ENCODE measurements at places on chromosomes 2 and 18. TPM values are rescaled to one million over a fixed set of nuclear protein-coding genes. Genes with fewer than 3 reads are reported as not detected.

ANKRD62 gene
- total RNA-seq: 0.13 TPM

LHCGR gene
- total RNA-seq: not detected

TMEM200C gene
- 0.85 TPM for total RNA-seq

LAMA1 gene
- total RNA-seq: 8.7 TPM

CCNT2 gene
- total RNA-seq: 49.5 TPM

TNFRSF11A gene
- total RNA-seq: 89.9 TPM

ACTR3 gene
- total RNA-seq: 284 TPM

ANKRD23 gene
- total RNA-seq: 4.7 TPM

CD226 gene
- 0.80 TPM for total RNA-seq

HAAO gene
- 6.0 TPM for total RNA-seq

UGT1A4 gene
- not detected for total RNA-seq

CDCA7 gene
- 13.0 TPM for total RNA-seq

RUFY4 gene
- total RNA-seq: not detected

DNA sequence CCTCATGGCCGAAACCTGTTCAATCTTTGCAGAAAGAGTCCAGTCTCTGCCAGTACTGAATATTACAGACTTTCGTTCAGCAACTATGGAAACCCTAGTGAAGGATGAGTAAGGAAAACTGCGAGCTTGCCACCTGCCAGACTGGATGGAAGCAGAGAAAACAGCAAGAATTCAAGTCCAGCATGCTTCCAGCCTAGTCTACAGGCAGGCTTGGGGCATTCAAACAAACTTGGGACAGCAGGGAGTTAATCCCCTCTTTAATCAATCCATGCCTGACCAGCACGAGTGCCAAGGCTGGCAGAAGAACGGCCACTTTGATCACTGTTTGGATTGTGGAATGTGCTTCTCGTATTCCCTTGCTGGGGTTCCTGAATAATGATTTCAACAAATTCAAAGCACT, 145.2 kb downstream of the EPHA4 start:
- H3K4me3 ChIP-seq: no peak overlapping the region
- H3K27me3 ChIP-seq: peaks cover 1% of the 10 kb centered on the region
- H3K36me3 ChIP-seq: peaks cover 46% of the 10 kb centered on the region
- DNase-seq: no peak

DNA sequence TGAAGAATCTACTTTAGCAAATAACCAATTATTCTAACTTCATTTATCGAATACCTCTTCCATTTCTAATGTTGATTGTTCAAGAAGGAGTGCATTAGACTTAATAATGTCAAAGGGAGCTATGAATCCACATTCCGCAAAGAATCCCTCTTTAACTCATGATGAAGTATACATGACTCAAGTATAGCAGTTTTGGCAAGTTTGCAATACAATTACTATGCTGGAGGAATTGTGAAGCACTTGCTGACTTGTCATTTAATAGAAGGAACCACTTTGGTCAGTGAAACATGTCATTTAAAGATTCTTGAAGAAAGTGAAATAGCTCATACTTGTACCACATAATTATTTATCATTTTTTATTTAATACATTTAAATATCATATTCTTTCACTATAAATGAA, 125.1 kb downstream of the SLC39A10 start:
- H3K27ac ChIP-seq: no peak overlapping the region
- no peaks in the 10 kb centered on the region for H3K36me3 ChIP-seq
- no peak for DNase-seq
- no peaks in the 10 kb centered on the region for H3K27me3 ChIP-seq
- H3K4me1 ChIP-seq: no peaks in the 10 kb centered on the region

DNA sequence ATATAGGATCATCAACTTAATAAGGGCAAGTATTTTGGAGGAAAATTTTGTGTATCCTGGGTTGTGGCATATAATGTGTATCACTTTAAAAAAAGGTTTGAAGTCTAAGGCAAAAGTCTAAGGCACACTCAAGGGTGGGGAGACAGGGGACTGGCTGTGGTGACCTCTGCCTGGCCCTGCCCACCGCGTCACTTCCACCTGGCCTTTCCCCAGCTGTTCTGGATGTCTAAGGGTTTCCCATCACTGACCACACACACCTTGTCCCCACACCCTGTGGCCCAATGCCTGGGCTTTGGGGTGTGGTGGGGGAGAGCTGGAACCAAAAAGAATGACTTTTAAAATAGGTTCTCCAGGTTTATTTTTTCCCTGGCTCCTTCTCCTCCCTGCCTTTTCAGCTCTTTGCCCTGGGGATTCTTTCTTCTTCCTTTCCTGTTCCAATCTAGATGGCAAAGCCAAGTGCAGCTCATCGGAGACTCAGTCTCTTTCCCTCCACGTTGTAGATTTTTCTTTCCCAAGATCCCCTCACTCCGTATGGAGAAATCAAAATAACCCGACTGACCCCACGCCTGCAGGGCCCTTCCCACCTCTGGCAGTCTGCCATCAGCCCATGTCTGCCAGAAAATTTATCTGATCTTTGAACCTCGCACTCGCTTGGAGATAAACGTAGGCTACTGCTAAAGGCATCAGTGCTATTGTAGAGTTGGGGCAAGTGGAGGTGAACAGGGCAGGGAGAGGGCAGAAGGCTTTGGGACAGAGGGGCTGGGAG, 257.2 kb downstream of the DYSF start:
- no peaks in the 10 kb centered on the region for H3K4me1 ChIP-seq
- H3K4me3 ChIP-seq: no peak overlapping the region
- no peak for DNase-seq
- peaks cover 13% of the 10 kb centered on the region for H3K27me3 ChIP-seq
- no peak overlapping the region for H3K27ac ChIP-seq
- peaks cover 3% of the 10 kb centered on the region for H3K36me3 ChIP-seq

DNA sequence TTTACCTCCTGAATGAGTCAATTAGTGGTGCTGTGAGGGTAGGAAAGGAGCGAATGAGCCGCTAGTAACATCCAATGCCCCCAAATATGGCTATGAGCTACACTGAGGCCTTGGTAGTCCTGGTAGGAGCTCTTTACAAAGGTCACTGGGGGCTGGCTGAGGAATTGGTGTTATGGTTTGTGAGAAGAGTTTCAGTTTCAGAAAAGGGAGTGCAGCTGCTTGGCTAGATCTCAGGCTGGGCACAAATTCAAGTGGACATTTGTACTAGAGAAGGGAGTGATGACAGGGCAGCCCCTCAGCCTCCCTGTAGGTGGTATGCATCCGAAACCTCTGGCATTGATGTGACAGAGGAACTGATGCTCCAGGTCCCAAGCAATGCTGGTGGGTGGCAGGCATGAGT, 13.9 kb upstream of the PAIP2B start:
- H3K27me3 ChIP-seq: peaks cover 4% of the 10 kb centered on the region
- DNase-seq: no peak
- no peak overlapping the region for H3K27ac ChIP-seq

- no peak overlapping the region for H3K4me3 ChIP-seq
- no peak overlapping the region for H3K27ac ChIP-seq
- no peak for DNase-seq
Observed at GRCh38 chr2:134668821-134669220, 50.0 kb downstream of the TMEM163 start.

- no peaks in the 10 kb centered on the region for H3K27me3 ChIP-seq
- H3K4me3 ChIP-seq: no peak overlapping the region
- no peak for DNase-seq
- no peaks in the 10 kb centered on the region for H3K4me1 ChIP-seq
- no peak overlapping the region for H3K27ac ChIP-seq
- H3K36me3 ChIP-seq: no peaks in the 10 kb centered on the region
Observed at GRCh38 chr2:62934517-62934916, 116.1 kb upstream of the OTX1 start.

DNA sequence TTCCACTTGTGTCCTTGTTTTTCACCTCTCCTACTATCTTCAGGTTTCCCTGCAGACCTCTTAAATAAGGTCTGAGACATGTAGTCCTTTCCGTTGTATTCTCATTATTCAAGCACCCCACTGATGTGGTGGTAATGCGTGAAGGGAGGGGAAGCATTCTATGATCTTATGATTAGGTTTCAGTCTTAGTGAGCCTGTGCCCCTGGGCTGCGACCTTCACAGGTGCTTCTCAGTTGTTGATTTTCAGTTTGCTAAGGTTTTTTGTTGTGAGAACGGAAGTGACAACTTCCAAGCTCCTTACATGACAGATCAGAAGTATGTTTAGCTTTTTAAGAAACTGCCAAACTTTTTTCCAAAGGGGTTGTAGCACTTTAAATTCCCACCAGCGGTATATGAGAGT, 41.3 kb downstream of the VPS54 start:
- DNase-seq: no peak
- no peaks in the 10 kb centered on the region for H3K4me1 ChIP-seq
- H3K27me3 ChIP-seq: no peaks in the 10 kb centered on the region
- H3K27ac ChIP-seq: no peak overlapping the region

- H3K4me3 ChIP-seq: no peak overlapping the region
- H3K27ac ChIP-seq: no peak overlapping the region
- H3K36me3 ChIP-seq: peaks cover 23% of the 10 kb centered on the region
- H3K27me3 ChIP-seq: peaks cover 12% of the 10 kb centered on the region
- H3K4me1 ChIP-seq: no peaks in the 10 kb centered on the region
Observed at GRCh38 chr2:235936493-235936892, 231.7 kb downstream of the GBX2 start.

GRCh38 chr2:31318361-31319336, 84.7 kb downstream of the EHD3 start:
- no peak overlapping the region for H3K27ac ChIP-seq
- no peaks in the 10 kb centered on the region for H3K27me3 ChIP-seq
- DNase-seq: no peak
- H3K4me1 ChIP-seq: peaks cover 12% of the 10 kb centered on the region
- H3K4me3 ChIP-seq: no peak overlapping the region

- H3K27me3 ChIP-seq: no peaks in the 10 kb centered on the region
- H3K27ac ChIP-seq: no peak overlapping the region
- no peak overlapping the region for H3K4me3 ChIP-seq
- no peaks in the 10 kb centered on the region for H3K4me1 ChIP-seq
- no peaks in the 10 kb centered on the region for H3K36me3 ChIP-seq
- DNase-seq: no peak
Observed at GRCh38 chr2:159882130-159882745, 84.2 kb upstream of the CD302 start.

- H3K4me3 ChIP-seq: peak overlapping the region; percentile 89
- peaks cover 9% of the 10 kb centered on the region for H3K36me3 ChIP-seq
- H3K4me1 ChIP-seq: peaks cover 71% of the 10 kb centered on the region
- H3K27me3 ChIP-seq: peaks cover 62% of the 10 kb centered on the region
Observed at GRCh38 chr2:222297600-222297935, 1.2 kb downstream of the PAX3 start.

DNA sequence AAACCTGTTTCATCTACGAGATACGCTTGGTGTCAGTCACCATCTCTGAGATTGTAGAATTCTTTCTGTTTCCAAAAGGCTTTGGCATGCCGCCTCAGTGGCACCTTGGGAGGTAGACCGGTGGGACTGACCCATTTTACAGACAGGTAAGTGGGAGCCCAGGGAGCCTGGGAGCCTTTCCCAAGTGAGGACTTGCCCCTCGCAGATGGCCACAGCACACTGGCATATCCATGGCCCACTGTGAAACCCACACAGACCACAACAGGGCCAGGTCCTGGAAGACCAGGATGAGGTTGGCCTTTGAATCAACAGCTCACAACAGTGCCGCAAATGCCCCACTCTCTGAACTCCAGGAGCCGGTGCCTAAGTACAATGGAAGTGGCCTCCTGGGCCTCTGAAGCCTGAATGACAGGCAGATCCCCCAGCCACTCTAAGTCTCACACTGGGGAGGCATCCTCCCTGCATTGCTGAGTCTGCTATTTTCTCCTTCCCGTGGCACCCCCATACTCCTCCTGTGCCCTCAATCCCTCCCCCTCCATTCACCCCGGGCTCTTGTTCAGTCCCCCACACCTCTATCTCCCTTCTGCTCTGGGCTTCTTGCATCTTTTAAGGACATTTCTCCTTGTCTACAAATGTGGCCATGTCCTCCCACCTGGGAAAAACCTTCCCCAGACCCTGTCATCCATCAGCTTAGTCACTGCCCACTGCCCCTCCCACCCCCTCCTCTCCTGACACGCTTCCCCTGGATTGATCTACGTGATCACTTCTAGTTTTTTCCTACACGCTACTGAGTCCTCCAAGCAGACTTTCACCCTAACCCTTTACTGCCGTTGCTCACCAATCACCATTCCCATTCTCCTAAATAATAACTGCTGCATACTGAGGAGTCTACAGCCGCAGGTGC, 26.2 kb downstream of the CENPA start:
- peaks cover 4% of the 10 kb centered on the region for H3K27me3 ChIP-seq
- peaks cover 6% of the 10 kb centered on the region for H3K4me1 ChIP-seq
- no peak overlapping the region for H3K27ac ChIP-seq
- no peak overlapping the region for H3K4me3 ChIP-seq

- H3K4me1 ChIP-seq: peaks cover 26% of the 10 kb centered on the region
- no peak overlapping the region for H3K27ac ChIP-seq
- no peaks in the 10 kb centered on the region for H3K27me3 ChIP-seq
- no peak for DNase-seq
Observed at GRCh38 chr2:47310801-47311560, 92.0 kb upstream of the MSH2 start.

- no peak overlapping the region for H3K4me3 ChIP-seq
- H3K27ac ChIP-seq: no peak overlapping the region
- H3K27me3 ChIP-seq: peaks cover 5% of the 10 kb centered on the region
- H3K4me1 ChIP-seq: peaks cover 10% of the 10 kb centered on the region
- no peak for DNase-seq
Observed at GRCh38 chr2:85435981-85436835, 17.7 kb downstream of the SH2D6 start.

DNA sequence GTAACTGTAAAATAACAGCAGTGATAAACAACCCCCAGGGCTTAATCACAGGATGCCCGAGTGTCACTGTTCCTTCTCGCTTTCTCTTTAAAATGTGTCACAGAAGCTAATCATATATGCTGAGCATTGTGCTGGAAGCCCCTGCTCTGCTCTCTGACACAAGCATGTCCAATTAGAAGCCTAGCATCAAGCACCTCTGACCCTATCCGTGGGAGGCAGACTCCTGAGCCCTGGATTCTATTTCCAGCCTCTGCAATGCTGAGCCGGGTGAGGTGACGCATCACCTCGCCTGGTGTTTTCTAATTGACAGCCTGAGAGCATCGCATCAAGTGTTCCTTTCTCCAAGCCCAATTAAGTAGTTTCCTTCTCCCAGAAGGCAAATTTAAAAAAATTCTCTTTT, 19.7 kb upstream of the SCG2 start:
- no peak overlapping the region for H3K27ac ChIP-seq
- H3K4me3 ChIP-seq: no peak overlapping the region
- no peak for DNase-seq
- H3K4me1 ChIP-seq: peaks cover 18% of the 10 kb centered on the region
- H3K27me3 ChIP-seq: peaks cover 17% of the 10 kb centered on the region
- H3K36me3 ChIP-seq: no peaks in the 10 kb centered on the region

DNA sequence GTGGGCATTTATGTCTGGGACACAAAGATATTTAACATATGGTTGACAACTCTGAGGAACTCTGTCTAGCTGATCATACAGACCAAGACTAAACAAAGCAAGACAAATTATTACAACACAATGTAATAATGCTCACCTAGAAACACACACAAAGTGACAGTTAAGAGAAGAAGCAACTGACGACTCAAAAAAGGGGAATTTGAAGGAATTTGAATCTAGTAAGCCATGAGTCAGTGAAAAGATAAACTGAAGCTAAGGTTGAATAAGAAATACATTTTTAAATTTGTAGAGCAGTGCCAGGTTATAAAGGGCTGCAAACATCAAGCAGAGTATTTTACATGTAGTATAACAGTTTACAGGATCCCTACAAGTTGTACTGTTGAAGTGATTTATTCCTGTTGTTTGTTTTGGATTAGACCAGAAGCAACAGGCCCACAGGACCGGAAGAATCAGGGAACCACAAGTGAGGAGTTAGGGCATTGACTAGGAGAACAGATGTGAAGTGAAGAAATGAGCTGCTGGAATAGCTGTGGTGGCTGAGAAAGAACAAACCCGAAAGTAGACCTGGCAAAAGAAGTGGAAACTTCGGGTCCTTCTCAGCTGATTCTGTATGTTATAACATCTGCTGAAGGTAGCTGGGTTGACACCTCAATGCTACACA, 35.6 kb downstream of the IFIH1 start:
- H3K27ac ChIP-seq: no peak overlapping the region
- H3K27me3 ChIP-seq: no peaks in the 10 kb centered on the region
- H3K4me3 ChIP-seq: no peak overlapping the region
